ENCODE measurements at places on chromosomes 12 and 14. TPM values are rescaled to one million over a fixed set of nuclear protein-coding genes. Genes with fewer than 3 reads are reported as not detected.
A peak's percentile ranks its signal among the peaks of the same experiment; 100 is the strongest.

The CFAP54 gene
- 2.5 TPM for total RNA-seq

GRCh38 chr12:24244231-24244630 is 294.8 kb upstream of the SOX5 start:
- no peak overlapping the region for H3K27ac ChIP-seq
- H3K4me1 ChIP-seq: no peaks in the 10 kb centered on the region
- H3K36me3 ChIP-seq: no peaks in the 10 kb centered on the region

DNA sequence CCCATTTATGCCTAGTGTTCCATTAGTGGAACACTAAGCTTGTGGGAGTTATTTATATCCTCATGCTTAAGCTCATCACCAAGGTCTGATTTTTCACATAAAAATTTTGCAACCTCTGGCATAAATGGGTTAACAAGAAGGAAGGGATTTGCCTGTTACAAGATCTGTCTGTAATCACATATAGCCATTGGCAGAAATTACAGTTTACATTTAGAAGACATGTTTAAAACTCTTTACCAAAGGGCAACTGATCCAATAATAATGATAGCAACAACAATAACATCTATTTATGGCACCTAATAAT is 422.9 kb downstream of the ZFP36L1 start:
- H3K4me3 ChIP-seq: no peak overlapping the region
- H3K27me3 ChIP-seq: no peaks in the 10 kb centered on the region

DNA sequence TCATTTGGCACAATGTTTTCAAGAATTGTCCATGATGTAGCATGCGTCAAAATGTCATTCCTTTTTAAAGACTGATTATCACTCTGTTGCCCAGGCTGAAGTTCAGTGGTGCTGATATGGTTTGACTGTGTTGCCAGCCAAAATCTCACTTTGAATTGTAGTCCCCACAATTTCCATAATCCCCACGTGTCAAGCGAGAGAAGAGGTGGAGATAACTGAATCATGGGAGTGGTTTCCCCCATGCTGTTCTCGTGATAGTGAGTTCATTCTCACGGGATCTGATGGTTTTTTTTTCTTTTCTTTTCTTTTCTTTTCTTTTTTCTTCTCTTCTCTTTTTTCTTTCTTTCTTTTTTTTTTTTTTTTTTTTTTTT is 21.8 kb upstream of the LRRK2 start:
- H3K36me3 ChIP-seq: no peaks in the 10 kb centered on the region
- H3K4me3 ChIP-seq: no peak overlapping the region
- DNase-seq: no peak
- H3K4me1 ChIP-seq: no peaks in the 10 kb centered on the region

- DNase-seq: no peak
- no peak overlapping the region for H3K27ac ChIP-seq
- no peak overlapping the region for H3K4me3 ChIP-seq
- H3K4me1 ChIP-seq: peaks cover 11% of the 10 kb centered on the region
- no peaks in the 10 kb centered on the region for H3K36me3 ChIP-seq
Observed at GRCh38 chr12:93778306-93778705, 101.1 kb downstream of the CRADD start.

- H3K4me3 ChIP-seq: no peak overlapping the region
- no peak overlapping the region for H3K27ac ChIP-seq
- peaks cover 5% of the 10 kb centered on the region for H3K27me3 ChIP-seq
- H3K36me3 ChIP-seq: no peaks in the 10 kb centered on the region
- H3K4me1 ChIP-seq: peaks cover 5% of the 10 kb centered on the region
Observed at GRCh38 chr12:67522222-67522621, 126.3 kb upstream of the DYRK2 start.

The CLEC2A gene
- not detected for total RNA-seq

DNA sequence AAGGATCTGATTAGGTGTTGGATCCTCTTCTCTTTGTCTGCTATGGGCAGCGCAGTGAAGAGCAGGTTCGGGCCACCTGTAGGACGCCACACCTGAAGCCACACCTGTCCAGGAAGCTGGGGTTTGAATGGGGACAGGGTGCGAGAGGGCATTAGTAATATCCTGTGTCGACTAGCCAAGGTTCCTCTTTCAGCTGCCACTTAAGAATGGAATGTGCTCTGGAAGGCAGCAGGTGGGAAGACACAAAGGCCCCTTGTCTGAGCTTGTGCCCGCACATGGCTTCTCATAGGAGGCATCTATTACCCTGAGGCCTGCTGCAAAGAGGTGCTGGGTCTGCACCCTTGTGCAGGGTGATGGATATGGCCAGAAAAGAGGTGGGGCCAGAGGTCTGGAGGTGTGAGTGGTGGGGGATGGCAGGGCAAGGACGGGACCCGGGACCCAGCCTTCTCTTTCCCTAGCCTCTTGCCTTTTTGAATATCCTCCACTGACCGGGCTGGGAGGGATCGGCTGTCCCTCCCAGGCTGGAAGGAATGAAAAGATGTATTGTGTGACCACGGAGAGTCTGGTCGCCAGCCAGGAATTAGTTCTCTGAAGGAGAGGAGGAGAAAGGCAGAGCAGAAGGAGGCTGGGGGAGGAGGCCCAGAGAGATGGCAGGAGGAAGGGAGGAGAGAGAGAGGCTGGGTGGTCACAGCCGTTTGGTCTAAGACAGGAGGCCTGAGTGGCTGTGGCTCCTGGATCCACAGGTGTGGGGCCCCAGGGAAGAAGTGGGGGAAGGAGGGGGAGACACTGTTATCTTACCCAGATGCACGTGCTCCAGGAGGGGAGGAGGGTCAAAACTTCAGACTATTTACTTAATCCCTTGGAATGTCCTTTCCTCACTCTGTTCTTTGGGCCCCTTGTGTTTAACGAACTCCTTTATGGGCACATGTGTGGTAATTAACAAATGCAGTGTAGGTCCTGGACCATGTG is 101.5 kb downstream of the SMOC1 start:
- H3K27ac ChIP-seq: no peak overlapping the region
- H3K27me3 ChIP-seq: peaks cover 8% of the 10 kb centered on the region
- H3K4me1 ChIP-seq: no peaks in the 10 kb centered on the region

The RAPGEF3 gene
- total RNA-seq: 81.5 TPM

GRCh38 chr12:88035907-88036289 is 6.7 kb upstream of the C12orf50 start:
- H3K27ac ChIP-seq: no peak overlapping the region
- no peak for DNase-seq
- H3K27me3 ChIP-seq: peaks cover 1% of the 10 kb centered on the region
- H3K4me1 ChIP-seq: peaks cover 8% of the 10 kb centered on the region
- H3K4me3 ChIP-seq: peak overlapping the region; percentile 95
- peaks cover 6% of the 10 kb centered on the region for H3K36me3 ChIP-seq
